ENCODE measurements at places on chromosomes 6 and 20.
A peak's percentile ranks its signal among the peaks of the same experiment; 100 is the strongest.

DNA sequence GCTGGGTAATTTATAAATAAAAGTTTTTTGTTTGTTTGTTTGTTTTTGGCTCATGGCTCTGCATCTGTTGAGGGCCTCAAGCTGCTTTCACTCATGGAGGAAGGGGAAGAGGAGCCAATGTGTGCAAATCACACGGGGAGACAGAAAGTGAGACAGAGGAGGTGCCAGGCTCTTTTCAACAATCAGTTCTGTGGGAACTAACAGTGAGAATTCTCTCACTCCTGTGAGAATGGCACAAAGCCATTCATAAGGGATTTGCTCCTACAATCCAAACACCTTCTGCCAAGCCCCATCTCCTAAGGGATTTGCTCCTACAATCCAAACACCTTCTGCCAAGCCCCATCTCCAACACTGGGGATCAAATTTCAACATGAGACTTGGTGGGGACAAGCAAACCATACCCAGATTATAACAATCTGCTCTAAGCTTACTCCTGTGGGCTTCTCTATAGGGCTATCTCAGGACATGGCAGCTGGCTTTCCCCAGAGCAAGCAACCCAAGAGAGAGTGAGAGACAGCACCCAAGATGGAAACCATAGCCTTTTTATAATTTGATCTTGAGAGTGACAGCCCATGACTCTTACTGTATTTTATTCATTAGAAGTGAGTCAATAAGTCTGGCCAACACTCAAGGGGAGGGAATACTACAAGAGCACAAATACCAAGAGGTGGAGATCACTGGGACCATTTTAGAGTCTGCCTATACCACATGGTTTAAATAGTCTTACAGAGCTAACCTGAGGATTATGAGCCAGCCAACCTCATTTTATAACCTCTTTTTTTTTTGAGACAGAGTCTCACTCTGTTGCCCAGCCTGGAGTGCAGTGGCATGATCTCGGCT is 22.8 kb upstream of the LRRC1 start:
- no peak for DNase-seq

DNA sequence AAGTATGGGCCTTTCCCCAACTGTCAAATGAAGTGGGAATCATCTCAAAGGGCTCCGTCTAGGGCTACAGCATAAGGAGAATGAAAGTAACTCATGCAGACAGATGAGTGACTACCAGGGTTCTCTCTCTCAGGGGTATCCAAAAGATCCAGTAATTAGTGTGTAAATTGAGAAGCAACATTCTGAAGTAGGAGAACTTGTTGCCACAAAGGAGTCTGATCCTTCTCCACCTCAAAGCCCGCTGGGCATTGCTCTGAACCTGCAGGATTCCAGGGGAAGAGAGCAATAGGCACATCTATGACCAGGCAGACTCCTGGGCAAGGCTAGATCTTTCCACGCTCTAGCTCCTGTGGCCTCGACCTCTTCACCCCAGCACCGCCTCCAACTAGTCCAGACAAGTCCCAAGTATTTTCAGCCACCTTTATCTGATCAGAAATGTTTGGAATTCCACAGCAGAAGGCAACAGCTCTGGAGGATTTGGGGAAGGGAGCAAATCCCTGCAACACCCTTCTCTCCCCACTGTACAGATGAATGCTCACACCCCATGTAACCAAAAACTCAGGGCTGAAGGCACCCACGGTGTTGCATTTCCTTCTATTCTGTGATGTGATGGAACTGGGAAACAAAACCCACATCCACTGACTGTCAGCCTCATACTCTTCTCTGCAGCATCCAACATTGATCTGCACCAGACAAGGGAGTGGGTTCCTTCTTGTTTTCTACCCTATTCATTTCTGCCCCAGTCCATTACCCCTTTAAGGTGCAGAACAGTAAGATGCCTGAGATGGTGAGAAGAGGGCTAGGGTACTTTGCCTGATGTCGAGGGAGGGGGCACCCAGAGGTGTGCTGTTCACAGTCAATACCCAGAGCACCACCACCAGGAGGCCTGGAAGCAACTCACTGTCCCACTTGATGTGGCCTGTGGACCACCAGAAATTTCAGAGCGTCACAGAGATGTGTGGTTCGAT is 41.0 kb downstream of the COX4I2 start:
- DNase-seq = no peak

DNA sequence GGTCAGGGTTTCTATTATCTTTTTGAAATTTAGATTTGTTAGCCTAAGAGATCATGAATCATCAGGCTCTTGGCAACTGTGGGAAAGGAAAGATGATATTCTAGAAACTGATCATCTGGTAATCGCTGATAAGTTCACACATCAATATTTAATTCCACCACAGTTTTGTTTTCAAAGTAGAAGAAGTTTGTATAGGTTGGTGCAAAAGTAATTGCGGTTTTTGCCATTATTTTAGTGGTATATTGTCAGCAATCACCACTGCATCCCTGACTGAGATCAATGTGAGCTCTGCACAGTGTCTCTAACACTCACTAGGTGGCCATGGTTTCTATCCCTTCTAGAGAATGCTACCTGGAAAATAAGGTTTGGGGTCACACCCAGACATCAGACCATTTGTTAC is 17.0 kb upstream of the PXDC1 start:
- DNase-seq = no peak

- no peak for DNase-seq
These were observed 8.1 kb downstream of the NEDD9 start for GRCh38 chr6:11224252-11224965.

GRCh38 chr6:73503027-73503772 is 17.6 kb downstream of the EEF1A1 start:
- no peak for DNase-seq

DNA sequence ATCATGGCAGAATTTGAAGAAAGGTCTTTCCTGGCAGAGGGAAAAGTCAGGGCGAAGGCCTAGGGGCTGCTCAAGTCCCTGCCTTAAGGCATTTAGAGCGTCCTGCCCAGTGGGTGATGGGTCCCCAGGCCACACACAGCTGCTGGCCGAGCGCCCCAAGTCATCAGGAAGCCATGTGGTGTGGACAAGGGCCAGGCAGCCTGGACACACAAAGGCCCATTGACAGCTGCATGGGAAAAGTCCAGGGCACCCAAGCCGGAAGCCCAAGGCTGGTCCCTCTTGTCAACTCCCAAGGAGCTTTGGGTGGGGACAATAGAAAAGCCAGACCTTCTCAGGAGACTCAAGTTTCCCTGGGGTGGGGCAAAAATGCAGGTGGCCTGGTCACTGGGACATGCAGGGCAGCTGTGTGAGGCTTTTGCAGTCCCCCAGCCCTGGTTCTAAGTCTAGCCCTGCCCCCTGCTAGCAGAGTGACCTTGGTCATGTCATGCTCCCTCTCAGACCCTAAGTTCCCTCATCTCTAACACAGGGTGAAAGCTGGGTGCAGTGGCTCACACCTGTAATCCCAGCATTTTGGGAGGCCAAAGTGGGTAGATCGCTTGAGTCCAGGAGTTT is 44.3 kb upstream of the PTGIS start:
- DNase-seq = no peak

- peak; percentile 48 for DNase-seq
These were observed 39.0 kb upstream of the SLCO4A1 start for GRCh38 chr20:62603021-62603906.

GRCh38 chr6:85867595-85867994 is 224.9 kb upstream of the SYNCRIP start:
- no peak for DNase-seq

DNA sequence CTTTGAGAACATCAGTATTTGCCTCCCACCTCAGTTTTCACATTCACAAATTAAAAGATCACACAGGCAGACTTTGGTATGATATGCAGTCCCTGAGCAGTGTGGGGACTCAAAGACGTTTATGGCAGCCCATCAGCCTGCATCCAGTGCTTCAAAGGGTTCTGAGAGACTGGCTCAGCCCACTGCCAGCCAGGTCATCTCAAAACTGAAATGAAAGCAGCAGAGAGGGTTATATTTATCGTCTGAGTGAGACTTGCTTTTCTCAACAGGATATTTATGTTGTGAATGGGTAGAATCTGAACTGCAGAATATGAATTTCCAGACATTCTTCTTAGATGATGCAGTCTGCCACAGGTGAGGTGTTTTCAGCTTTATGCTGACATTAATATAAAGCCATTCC is 159.8 kb downstream of the NRN1 start:
- no peak for DNase-seq

DNA sequence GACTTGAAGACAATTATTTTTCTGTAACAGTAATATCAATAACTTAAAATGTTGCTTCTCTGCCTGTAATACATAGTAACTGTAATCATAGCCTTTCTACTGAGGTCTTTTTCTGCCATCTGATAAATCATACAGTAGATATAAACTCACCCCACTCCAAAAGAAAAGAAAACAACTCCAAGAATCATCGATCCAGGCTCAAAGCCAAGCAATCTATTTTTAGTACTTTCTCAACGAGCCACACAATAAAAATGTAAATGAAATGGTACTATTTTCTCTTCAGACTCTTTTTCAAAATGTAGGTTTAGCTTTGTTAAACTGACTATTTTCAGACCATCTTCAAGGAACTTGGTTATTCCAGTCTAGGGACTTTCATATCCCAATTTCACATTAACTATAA is 493.3 kb downstream of the ADGRB3 start:
- DNase-seq = no peak
